ENCODE measurements at places on chromosomes 3 and 15.

DNA sequence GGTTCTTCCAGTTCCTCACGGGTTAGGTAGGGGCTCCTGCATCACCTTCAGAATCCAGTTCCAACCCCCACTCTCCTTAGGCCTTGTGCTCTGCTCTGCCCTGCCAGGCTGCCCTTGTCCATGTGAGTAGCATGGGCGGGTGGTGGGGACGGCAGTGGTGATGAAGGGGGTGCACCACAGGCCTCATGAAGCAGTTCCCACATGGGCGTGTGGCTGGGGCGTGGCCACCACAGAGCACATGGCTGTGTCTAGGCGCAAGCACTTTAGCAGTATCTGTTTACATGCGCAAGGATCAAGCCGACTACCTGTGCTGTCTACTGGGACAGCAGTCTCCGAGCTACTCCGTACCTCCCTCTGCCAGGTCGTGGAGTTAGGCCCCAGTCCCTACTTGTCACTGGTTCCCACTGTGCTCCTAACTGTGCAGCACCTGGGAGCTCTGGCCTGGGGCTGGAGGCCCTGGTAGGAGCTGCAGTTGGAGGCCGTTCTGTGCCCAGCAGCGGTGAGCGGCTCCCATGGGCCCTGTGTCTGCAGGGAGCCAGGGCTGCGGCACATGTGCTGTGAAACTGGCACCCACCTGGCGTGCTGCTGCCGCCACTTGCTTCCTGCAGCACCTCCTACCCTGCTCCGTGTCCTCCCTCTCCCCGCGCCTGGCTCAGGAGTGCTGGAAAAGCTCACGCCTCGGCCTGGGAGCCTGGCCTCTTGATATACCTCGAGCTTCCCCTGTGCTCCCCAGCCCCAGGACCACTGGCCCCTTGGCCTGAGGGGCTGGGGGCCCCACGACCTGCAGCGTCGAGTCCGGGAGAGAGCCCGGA, 53.5 kb downstream of the PLXNA1 start:
- no peak for DNase-seq

DNA sequence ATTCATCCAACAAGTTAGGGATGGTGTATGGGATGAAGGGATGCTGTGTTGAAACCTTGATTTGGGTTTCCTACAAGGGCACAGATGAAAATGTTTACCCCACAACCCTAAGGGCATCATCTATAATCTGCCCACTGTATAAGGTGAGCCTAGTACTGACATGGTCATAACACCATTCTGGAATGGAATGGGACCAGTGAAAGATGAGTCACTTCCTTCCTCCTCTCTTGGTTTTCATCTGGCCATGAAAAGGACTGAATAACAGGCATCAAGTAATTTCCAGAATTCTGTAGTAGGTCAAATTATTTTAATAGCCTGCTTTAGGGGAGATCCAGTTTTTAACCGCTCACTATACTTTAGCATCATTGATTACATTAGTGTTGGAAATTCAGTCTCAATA, 538.6 kb downstream of the NR2F2 start:
- DNase-seq = no peak

- no peak for DNase-seq
Observed at GRCh38 chr3:158489181-158489580, 81.8 kb upstream of the MLF1 start.

DNA sequence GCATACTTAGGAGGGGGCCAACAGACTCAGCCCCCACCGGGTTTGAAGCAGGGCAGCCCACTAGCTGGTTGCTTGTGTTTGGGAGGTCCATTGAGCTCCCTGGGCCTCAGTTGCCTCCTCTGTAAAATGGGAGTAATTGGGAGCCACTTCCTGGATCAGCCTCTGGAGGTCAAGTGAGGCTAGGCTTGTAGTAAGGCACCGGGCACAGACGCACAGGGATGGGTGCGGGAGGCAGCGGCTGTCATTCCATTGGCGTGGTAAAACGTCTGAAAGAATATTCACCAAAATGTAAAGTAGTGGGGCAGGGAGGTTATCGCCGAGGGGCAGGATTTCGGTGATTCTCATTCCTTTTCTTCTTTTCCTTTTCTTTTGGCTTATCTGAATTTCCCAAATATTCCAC, 64.6 kb downstream of the TLE3 start:
- no peak for DNase-seq

DNA sequence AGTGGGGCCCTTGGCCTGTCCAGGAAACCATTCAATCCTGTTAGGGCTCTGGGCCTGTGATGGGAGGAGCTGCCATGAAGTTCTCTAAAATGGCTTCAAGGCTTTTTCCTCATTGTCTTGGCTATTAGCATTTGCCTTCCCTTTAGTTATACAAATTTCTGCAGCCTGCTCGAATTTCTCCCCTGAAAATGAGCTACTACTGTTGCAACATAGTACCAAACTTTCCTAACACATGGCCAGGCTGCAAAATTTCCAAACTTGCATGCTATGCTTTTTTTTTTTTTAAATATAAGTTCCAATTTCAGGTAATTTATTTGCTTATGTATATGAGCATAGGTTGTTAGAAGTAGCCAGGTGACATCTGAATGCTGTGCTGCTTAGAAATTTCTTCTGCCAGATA, 560.8 kb upstream of the TBL1XR1 start:
- DNase-seq = no peak

DNA sequence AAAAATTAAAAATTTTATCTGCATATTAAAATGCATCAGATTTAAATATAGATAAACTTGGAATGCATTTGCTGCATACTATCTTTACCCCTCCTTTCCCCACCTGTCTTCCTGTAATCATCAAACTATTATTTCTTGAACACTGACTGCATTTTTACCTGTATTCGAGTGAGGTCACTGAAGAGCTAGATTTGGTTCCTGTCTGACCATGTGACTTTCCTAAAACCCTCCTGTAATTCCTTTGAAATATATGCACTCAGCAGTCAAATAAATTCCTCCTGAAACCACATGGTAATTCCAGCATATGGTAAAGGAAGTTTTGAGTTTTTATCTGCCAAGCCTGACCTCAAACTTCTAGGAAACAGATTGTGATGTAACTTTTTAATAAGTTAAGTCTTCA, 445.6 kb upstream of the FRG2C start:
- no peak for DNase-seq

- DNase-seq = no peak
Observed at GRCh38 chr3:157379525-157380140, 57.0 kb upstream of the PTX3 start.

DNA sequence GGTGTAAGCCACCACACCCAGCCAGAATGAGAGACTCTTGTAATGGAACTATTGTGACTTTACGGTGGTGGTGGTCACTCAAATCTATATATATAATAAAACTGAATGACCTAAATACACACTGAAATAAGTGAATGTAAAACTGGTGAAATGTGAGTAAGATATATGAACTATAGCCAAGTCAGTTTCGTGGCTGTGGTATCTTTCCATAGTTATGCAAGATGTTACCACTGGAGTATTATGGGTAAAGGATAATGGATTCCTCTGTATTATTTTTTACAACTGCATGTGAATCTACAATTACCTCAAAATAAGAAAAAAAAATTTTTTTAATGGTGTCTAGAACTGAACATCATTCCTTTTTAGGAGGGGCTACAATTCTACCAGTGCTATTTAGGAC, 21.9 kb downstream of the PIK3CB start:
- no peak for DNase-seq

- no peak for DNase-seq
Observed at GRCh38 chr3:324423-324822, 127.9 kb downstream of the CHL1 start.

GRCh38 chr3:61574854-61575253, 13.5 kb downstream of the PTPRG start:
- no peak for DNase-seq

- no peak for DNase-seq
Observed at GRCh38 chr3:155496206-155496605, 202.7 kb upstream of the STRIT1 start.

- DNase-seq = no peak
Observed at GRCh38 chr3:186218421-186218820, 109.5 kb upstream of the ETV5 start.

GRCh38 chr15:67024314-67024997, 40.9 kb upstream of the SMAD3 start:
- no peak for DNase-seq

GRCh38 chr3:188557235-188557634, 403.3 kb downstream of the LPP start:
- no peak for DNase-seq
